ENCODE measurements at places on chromosomes 7 and 10.

GRCh38 chr7:134532180-134532953, 5.0 kb downstream of the AKR1B10 start:
- no peak for DNase-seq

- peak; percentile 22 for DNase-seq
These were observed 1.5 kb upstream of the EBLN1 start for GRCh38 chr10:22219308-22219707.

GRCh38 chr10:60848126-60848525, 69.8 kb downstream of the CDK1 start:
- no peak for DNase-seq

DNA sequence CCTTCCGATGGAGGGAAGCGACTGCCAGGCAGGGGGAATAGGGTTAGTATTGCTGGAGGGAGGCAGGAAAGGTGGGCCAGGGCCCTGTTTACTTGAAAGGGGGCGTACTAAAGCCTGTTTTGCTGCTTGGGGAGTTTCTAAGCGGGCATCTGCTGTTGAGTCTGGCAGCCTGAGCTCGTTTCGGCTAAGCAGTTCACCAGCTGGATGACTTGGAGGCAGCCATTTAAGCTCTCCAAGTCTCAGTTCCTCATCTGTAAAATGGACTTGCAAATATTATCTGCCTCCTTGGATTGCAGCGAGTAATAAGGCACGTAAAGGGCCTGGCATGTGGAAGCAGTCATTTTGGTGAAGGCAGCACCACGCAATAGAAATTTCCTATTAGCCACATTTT, 44.0 kb downstream of the LDB3 start:
- no peak for DNase-seq

GRCh38 chr7:133770863-133771492, 356.2 kb upstream of the LRGUK start:
- DNase-seq = no peak

- DNase-seq = no peak
These were observed 412.1 kb upstream of the CELF2 start for GRCh38 chr10:10605551-10606081.

DNA sequence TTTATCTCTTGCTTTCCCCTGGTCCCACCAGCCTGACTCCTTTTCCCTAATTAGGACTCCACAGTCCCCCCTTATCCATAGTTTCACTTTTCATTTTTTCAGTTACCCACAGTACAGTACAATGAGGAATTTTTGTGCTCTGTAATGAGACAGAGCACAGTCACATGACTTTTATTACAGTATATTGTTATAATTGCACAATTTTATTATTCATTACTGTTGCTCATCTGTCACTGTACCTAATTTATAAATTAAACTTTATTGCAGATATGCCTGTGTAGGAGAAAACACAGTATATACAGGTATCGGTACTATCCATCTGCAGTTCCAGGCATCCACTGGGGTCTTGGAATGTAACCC, 125.4 kb downstream of the KCNMA1 start:
- DNase-seq = no peak

- no peak for DNase-seq
These were observed 57.7 kb upstream of the SH2B2 start for GRCh38 chr7:102228935-102229334.

DNA sequence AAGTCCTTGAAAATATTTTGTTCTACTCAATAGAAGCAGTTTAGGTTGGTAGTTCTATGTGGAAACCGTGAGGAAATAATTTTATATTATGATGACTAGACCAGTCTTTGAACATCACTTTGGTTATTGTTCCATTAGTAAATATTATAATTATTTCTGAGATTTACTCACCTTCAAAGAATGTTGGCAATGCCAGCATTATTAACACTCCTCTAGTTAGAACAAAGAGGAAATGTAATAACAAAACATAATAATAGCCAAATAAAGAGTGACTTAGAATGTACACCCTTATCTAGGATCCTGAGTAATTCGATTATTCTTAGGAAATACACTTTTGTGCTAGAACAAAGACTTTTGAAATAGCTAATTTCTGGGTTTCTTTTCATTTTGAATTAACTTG, 121.1 kb downstream of the CFTR start:
- no peak for DNase-seq

- DNase-seq = no peak
These were observed 154.3 kb downstream of the ZNF365 start for GRCh38 chr10:62528441-62528840.

DNA sequence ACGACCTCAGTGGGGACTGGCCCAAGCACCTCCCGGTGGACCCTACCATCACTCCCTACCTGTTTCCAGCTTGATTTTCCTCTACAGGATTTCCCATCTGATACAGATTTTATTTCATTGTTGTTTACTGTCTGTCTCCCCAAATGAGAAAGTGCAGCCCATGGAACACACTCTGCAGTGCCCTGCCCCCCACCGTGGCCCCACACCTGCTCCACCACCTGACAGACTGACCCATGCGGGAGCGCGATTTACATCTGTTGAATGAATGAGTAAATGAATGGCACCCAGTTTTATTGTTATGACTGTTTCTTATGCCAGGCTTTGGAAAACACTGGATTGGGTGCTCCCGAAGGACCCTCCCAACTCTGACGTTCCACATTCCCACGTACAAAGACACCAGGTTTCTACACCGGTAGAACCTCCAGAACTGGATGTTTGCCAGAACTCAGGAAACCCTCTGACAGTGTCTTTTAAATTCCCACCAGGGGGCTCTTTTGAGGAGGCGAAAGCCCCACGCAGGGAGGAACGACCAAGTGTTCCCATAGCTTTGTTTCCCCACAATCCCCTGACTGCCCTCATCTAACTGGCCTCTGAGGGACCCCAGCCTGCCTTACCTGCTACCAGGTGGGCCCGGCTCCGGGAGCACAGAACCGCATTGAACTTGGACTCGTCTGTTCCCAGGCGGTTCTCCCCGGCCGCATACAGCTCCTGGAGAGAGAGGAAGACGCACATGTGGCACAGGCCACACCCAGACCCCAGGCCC, 29.0 kb downstream of the PLAC9 start:
- DNase-seq = peak; percentile 16

DNA sequence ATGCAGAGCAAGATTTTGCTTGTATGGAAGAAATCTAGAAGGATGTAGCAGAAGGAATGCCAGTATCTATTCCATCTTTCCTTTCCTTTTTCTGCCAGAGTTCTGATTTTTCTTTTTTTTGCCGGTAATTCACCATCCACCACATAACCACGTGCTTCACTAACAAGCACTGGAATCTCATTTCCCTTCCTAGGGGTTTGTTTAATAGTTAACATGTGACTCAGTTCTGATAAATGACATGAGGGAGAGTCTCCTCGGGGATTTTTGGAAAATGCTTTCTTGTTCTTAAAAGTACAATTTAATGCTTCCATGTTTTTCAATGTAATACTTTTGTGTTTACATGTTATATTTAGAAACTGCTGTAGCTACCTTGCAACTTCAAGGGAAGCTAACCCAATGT, 590.2 kb downstream of the SH2D4B start:
- DNase-seq = no peak

DNA sequence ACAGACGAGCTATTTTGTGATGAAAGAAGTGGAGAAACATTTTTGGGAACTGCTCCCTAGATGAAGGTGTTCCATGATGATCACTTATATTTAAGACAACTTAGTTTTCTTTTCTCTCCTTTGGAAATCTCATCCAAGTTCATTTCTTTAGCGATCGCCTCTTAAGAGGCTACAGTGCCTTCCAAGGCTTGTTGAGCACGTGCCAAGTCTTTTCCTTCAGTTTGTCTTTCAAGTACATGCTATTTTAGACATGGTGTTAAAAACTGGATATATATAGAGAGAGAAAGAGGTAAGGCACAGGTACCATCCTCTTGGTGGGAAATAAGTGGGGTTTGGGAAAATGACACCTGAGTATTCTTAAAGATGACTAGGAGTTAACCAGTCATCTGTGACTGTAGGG, 2.7 kb downstream of the ADK start:
- DNase-seq = no peak

- DNase-seq = no peak
These were observed 306.1 kb downstream of the DGKB start for GRCh38 chr7:14596421-14596820.

DNA sequence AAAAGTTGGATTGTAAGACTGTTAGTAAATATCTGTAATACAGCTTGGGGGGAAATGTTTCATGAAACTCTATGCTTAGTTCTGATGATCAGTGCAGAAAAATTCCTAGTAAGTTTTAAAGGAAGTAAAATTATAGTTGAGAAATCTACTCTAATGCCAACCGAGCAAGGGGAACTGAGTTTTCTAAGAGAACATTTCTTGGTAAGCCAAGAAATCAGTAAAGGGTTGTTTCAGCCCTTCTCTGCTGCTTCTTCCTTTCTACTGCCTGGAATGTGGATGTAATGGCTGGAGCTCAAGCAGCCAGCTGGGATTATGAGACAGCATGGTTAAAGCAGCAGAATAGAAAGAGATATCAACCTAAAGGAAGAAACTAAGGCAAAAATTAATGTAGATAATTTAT, 15.9 kb upstream of the AKR1B1 start:
- DNase-seq = no peak

- no peak for DNase-seq
These were observed 37.6 kb downstream of the ENTPD1 start for GRCh38 chr10:95793401-95794045.

GRCh38 chr10:101759309-101760247, 16.3 kb downstream of the FGF8 start:
- no peak for DNase-seq

- peak; percentile 32 for DNase-seq
These were observed 40.4 kb upstream of the DLX5 start for GRCh38 chr7:97064972-97065587.

DNA sequence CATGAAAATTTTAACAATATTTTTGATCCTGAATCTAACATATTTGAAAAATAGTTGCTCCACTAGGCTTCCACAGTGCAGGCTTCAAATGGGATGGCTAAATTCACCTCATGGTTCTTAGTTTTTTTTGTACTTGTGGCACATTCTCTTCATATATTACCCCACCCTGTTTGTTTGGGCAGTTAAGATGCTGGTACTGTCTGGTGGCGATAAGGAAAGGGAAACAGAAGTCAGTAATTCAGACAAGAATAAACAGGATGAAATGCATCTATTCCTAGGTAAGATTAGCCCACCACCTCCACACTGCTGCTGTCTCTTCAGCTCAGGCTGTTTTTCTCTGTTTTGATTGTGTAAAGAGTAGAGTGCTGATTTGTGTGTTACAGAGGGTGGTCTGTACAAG, 44.2 kb downstream of the GLRX3 start:
- DNase-seq = peak; percentile 42

GRCh38 chr10:61140765-61141392, 196.9 kb upstream of the RHOBTB1 start:
- peak; percentile 38 for DNase-seq

DNA sequence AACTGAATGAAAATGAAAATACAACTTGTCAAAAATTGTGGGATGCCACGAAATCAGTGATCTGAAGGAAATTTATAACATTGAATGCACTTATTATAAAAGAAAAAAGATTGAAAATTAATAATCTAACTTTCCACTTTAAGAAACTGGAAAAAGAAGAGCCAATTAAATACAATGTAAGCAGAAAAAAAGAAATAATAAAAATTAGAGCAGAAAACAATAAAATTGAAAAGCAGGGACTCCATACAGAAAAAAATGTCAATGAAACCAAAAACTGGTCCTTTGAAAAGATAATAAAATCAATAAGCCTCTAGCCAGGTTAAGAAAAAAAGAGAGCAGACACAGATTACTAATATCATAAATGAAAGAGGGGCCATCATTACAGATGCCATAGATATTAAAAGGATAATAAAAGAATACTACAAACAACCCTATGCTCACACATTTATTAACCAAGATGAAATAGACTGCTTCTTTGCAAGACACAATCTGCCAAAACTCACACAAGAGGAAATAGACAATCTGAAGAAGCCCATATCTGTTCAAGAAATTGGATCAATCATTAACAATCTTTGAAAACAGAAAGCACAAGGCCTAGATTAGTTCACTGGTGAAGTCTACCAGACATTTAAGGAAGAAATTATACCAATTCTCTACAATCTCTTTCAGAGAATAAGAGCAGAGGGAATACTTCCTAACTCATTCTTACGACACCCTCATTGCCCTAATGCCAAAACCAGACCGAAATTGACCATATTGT, 233.8 kb upstream of the NEBL start:
- DNase-seq = no peak

- no peak for DNase-seq
These were observed 157.7 kb upstream of the LAMB4 start for GRCh38 chr7:108287857-108288256.

GRCh38 chr10:96376483-96376882, 17.7 kb upstream of the OPALIN start:
- DNase-seq = no peak

GRCh38 chr10:67036808-67037207, 111.0 kb downstream of the LRRTM3 start:
- DNase-seq = no peak

- DNase-seq = no peak
These were observed 7.0 kb upstream of the FUOM start for GRCh38 chr10:133364645-133365431.

- no peak for DNase-seq
These were observed 200.8 kb downstream of the CACNB2 start for GRCh38 chr10:18341055-18341454.

GRCh38 chr10:14683256-14683655, 91.4 kb downstream of the FAM107B start:
- DNase-seq = no peak

GRCh38 chr7:158315881-158316280, 271.7 kb downstream of the PTPRN2 start:
- no peak for DNase-seq

DNA sequence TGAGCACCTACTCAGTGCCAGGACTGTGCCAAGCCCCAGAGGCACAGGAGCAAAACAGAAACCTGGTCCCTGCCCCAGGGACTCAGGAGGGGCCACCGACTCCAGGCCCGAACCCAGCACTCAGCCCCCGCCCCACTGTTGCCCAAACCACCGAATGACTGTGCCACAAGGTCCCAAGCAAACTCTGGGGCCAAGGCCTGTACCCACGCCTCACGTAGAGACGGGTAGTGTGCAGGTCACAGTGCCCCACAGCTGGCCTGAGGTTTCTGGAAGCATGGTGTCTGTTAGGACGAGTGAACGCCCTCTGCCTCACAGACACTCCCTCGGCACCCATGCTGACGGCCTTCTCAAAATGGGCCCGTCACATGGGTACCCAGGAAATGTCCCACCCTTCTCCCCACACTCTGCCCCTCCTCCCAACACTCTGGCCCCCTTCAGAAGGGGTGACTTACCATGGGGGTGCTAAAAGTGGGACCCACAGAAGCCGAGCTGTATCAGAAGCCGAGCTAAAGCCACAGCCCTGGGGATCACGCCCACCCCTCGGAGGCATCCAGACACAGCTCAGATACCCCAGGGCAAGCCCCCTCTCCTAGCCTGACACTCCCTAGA, 44.2 kb downstream of the CTBP2 start:
- DNase-seq = no peak

DNA sequence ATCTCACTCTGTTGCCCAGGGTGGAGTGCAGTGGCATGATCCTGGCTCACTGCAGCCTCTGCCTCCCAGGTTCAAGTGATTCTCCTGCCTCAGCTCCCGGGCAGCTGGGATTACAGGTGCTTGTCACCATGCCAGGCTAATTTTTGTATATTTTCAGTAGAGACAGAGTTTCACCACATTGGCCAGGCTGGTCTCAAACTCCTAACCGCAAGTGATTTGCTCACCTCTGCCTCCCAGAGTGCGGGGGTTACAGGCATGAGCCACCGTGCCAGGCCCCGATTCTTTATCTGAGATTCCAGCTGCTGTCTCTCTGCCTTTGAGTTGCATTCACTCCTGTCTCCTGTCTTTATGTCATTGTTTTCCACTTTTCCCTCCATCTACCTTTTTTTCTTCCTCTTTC, 168.7 kb downstream of the TMEM178B start:
- DNase-seq = no peak

Data from erythroblast (primary cell).